ENCODE measurements at places on chromosomes 6 and 20.

GRCh38 chr6:87914637-87915395 lies 132.8 kb upstream of the SPACA1 start:
- no peak for DNase-seq

GRCh38 chr6:133947302-133947900 lies 5.6 kb upstream of the TBPL1 start:
- DNase-seq = no peak

GRCh38 chr20:53037621-53038020 lies 65.5 kb downstream of the TSHZ2 start:
- no peak for DNase-seq

- DNase-seq = no peak
Measured at GRCh38 chr20:1477896-1478490, 11.3 kb upstream of the NSFL1C start.

DNA sequence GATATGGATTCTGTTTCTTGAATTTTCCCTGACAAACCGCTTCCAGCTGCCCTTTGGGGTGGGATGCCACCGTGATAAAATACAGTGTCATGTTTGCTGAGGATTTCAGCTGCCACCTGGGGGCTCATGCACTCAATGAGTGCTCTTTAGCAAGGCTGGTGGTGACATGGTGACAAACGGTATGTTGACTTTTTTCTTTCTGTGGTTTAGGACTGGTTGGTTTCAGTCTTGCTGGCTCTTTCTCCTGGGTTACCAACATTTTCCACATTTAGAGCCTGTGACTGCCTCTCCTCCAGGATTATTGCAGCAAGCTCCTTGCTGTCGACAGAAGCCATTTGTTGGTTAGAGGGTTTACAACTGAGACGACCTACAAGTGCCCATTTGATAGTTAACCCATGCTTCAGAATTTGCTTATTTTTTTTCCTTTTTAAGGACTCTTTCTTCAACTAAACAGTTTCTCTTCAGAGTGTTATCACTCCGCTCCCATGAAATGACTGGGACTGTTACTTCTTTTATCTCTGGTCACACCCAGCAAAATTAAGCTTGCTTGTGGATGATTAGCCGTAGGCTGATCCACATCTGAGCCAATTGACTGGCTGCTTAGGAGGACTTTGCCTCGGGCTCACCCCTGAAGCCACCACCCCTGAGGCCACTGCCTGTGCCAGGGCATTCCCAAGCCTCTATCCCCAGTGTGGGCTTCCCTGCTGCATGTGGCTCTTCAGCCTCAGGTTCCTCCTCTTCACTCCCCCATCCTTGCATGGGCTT lies 48.4 kb upstream of the CDYL start:
- no peak for DNase-seq
